CD4-positive, alpha-beta T cell treated with Interleukin-2 at 100 ng/mL for 4 hours (primary cell): ENCODE measurements at places on chromosomes 7 and 10.
A peak's percentile ranks its signal among the peaks of the same experiment; 100 is the strongest.

DNA sequence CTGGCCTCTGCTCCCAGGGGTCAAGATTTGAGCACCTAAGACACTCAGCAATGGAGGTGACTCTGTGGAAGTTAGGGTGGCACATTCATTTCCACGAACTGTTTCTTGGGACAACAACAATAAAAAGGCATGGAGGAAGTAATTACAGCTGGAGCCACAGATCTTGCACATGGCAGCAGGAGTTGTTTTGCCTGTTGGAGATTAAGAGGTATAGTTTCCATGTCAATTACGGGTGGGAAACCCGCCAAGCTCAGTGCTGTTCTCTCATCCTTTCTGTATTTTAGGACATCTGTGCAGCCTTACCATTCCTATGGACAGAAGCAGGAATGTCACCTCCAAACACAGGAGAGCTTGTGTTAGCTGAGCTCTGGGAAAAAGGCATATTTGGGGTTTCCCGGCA is 201.2 kb downstream of the SNX10 start:
- no peak for DNase-seq

DNA sequence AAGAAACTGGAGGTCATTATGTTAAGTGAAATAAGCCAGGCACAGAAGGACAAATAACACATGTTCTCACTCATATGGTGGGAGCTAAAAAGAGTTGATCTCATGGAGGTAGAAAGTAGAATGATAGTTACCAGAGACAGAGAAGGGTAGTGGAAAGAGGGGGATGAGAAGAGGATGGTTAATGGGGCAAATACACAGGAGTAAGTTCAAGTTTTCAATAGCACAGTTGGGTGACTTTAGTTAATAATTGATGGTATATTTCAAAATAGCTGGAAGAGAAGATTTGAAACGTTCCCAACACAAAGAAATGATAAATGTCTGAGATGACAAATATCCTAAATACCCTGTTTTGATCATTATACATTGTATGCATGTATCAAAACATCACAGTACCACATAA is 261.8 kb downstream of the THSD7A start:
- no peak for DNase-seq

GRCh38 chr7:135320268-135320667 is 86.6 kb downstream of the STRA8 start:
- DNase-seq = no peak

- DNase-seq = no peak
Measured at GRCh38 chr7:128815289-128815942, 14.8 kb upstream of the FLNC start.

GRCh38 chr7:107480932-107481331 is 11.1 kb downstream of the GPR22 start:
- DNase-seq = no peak

DNA sequence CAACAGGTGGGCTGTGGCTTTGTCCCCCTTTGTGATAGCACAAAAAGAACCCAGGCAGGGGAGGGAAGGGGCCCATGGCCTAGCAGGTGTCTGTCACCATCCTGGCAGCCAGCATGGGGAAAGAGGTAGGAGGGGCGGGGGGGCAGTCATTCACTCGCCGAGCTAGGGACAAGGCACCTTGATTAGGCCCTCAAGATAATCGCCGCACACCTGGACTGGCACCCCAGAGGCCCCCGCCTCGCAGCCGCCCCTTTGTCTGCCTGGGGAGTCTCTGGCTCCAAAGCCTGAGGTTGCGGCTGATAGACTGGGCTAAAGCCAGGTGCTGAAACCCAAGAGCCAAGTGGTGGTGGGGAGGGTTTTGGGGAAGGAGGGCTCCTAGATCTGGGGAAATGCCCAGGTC is 151.2 kb upstream of the PCBD1 start:
- no peak for DNase-seq

DNA sequence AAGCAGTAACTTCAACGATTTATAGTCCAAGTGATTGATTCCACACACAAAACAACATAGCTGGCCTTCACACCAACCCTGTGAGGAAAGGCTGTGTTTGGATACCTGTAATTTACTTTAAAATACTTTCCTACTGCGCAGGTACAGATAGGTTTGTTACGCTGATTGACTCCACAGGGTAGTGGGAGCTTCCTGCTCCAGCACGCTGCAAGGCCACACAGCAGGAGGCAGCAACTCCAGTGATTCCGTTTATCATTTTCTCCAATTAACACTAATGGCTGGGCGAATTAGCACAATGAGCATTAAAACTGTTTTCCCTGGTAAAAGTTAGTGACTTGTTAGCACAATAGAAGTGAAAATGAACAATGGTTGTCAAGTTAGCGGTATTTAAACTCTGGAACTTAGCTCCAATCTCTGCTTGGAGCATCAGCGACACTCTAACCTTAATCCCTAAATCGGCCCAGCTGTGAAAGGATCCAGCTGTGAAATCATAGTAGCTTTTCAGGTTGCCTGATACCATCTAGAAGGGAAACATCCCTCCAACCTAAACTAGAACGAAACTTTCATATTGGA is 959 bp downstream of the DCLRE1C start:
- no peak for DNase-seq

- no peak for DNase-seq
Measured at GRCh38 chr10:42984761-42985325, 92.0 kb upstream of the RET start.

DNA sequence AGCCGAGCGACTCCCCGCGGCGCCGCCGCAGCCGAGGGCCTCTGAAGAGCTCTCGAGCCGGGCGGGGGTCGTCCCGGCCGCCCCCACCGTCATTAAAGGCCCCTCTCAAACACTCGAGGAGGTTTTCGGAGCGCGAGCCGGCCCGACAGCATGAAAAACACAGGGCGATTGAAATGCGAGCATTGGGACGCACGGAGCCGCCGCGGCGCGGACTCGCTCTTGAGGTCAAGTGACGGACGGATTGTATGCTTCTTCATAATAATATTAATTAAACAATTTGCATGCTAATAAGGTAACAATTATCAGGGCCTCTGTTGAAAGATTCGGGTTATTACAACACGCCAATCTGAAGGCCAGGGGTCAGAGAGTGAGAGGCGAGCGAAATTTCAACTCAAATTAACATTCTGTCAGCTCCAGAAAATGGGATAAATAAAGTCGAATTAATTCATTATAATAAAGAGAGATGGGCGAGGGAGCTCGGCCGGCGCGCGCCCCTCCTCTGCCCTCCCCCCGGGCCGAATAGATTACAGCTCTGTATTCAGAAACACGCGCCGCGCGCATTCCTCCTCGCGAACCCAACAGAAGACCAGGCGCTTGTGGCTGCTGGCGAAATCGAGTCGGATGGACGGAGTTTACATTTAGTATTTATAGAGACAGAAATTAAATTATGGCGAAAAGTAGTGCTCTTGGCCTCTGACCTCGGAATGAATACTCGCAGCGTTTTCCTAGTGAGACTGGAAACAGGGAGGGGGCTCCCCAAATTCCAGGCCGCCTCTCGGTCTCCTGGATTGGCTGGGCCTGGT is 2.1 kb upstream of the UNCX start:
- no peak for DNase-seq

- DNase-seq = no peak
Measured at GRCh38 chr7:86975914-86976313, 83.5 kb downstream of the ELAPOR2 start.

GRCh38 chr10:79479283-79479909 is 32.9 kb upstream of the EIF5AL1 start:
- no peak for DNase-seq

- DNase-seq = no peak
Measured at GRCh38 chr7:19589446-19589845, 119.4 kb downstream of the POLR1F start.

DNA sequence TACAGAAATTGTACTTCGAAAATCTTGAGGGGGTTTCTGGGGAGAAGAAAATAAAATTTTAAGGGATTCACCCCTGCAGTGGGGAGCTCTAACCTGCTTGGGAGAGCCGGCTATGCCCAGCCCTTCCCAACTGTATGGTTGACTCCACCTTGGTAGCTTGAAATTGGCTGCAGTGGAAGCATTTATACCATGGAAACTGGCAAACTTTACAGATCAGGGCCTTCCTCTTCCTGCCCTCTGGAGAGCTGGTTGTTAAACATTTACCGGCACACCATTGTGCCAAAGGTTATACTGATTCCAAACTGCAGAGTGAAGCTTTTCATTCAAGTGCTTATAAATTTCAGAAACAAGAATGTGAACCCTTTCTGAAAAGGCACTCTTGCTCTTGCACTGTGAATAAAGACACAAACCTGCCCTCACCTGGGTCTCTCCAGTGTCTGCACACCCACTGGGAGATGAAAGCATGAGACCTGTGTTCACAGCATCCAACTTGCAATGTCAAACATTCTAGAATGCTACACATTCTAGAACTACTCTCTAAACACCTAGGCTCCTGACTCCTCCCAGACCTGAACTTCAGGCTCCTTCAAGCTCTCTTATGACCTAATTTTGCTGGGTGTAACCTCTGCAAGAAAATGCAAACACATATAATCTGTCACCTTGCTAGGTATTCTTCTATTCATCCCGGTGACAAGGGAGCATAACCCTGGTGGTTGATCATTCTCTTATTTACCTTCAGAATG is 44.7 kb downstream of the ABLIM1 start:
- DNase-seq = no peak

- DNase-seq = no peak
Measured at GRCh38 chr10:127322286-127322685, 125.9 kb upstream of the INSYN2A start.

- no peak for DNase-seq
Measured at GRCh38 chr7:100584054-100584682, 1.8 kb downstream of the LRCH4 start.

GRCh38 chr10:36109399-36110023 is 467.4 kb upstream of the FZD8 start:
- no peak for DNase-seq

GRCh38 chr10:110547139-110547761 is 20.2 kb upstream of the SMC3 start:
- peak; percentile 80 for DNase-seq

GRCh38 chr7:121385800-121386179 is 10.3 kb downstream of the FAM3C start:
- DNase-seq = peak; percentile 8

DNA sequence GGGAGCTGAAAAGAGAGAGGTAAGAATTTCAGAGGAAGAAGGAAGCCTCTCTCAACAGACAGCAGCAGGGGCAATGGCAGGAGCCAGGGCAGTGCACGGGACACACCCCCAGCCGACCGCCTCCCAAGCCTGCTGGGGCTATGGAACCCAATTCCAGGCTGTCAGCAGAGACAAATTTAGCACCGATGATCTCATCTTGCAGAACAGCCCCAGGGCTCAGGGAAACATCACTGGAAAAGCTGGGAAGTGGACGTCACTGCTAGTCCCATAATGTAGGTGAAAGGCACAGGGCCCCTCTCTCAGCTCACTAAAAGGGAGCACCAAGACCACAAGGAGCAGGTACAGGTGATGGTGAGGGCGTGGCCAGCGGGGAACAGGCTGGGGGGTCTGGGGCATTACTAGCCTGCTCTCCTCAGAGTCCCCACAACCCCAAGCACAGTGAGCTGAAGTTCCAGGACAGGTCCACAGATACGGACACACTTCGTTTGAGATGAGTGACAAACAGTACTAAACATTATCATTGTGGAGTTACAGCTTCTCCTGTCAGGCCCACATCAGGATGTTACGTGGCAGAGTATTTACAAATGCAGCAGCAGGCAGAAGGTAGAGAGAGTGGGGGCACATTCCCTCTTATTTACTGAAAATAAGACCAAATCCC is 103.7 kb downstream of the PLXNA4 start:
- DNase-seq = no peak

DNA sequence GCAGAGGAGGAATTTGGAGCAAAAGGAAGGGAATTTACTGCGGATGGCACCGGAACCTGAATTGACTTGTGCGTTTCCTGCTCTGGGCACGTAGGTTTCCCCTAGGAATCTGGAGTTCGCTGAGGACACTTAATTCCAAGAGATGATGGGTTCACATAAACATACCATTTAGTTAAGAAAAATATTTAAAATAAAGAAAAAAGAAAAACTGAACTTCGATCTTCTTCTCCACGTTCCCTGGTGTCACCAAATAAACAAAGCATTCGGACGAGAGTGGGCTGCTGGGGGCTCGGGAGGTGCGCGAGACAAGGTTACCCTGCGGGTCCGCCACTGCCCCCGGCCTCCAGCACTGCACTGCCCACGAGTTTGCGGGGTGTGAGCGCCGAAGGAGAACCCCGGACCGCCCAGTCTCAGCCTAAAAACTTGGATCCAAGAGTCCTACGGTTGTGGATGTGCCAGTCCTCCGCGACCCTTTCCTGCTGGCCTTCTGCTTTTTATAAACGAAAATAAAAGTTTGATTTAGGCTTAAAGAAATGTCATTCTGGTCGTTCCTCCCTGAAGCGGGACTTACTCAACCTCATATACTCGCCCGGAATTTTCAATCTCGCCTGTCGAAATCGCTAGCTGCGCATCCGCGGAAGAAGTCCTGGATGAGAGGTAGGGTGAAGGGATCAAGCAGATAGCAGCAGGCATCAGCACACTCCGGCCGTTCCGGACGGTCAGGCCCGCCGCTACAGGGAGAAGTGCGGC is 30.3 kb downstream of the SKIDA1 start:
- no peak for DNase-seq

DNA sequence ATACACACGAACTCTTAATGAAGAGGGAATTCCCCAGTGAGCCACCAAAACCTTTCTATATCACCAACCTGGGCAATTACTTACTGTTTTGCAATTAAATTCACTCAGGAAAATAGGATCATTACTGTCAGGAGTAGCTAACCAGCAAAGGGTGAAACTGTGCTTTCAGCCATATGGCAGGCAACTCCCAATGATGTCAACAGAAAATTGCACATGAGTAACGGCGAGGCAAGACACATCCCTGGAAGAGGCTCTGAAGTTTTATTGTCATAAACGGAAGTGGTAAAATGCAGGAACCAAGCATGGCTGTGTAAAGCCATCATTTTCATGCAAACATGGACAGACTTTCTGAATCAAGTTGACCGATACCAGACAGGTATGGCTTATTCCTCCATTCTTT is 548.9 kb upstream of the AUTS2 start:
- DNase-seq = no peak

GRCh38 chr10:71088054-71088453 is 124.3 kb upstream of the UNC5B start:
- no peak for DNase-seq

DNA sequence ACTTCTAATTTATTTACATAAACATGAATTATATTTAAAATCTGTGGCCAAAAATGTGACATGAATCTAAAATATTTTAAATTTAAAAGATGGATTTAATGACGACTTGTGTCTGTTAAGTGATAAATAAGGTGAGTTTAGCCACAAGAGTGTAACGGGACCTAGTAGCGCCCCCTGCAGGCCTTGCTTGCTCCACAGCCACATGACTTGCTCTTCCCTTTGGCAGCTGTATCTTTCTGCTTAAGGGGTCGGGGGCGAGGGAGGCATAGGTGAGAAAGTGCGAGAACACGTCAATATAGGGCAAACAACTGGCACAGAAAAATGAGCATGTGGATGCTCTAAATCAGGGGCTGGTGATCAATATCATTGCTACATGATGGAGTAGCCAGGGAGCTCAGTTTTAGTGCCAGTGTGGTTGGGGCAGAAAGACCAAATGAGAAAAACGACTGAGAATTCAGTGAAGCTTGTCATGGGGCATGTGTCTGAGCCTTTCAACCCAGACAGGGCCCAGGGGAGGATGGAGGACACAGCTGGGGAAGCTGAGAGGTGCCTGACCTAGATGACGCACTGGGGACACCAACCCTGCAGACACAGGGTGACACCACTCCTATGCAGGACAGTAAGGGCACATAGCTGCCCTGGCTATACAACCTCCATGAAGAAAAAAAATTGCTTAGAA is 49.8 kb downstream of the PAXIP1 start:
- DNase-seq = peak; percentile 69

GRCh38 chr7:67496589-67496988 is 500.0 kb downstream of the TYW1 start:
- no peak for DNase-seq
